ENCODE measurements at places on chromosomes 16 and 17. TPM values are rescaled to one million over a fixed set of nuclear protein-coding genes. Genes with fewer than 3 reads are reported as not detected.
A peak's percentile ranks its signal among the peaks of the same experiment; 100 is the strongest.

DNA sequence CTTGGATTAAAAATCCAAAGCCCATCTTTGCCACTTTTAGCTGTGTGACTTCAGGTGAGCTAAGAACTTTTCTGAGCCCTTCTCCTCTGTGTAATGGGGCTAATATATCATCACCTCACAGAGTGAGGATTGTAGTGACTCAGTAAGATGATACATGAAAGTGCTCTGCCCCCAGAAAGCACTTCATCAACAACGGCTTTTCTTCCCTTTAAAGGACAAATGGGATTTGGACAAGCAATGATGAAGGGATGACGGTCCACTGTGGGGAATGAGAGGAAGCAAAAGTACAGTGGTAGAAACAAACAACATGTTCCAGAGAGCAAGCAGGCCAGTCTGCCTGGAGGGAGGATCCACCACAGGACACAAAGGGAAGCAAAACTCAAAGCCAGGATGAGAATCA lies 14.3 kb upstream of the TMED6 start:
- DNase-seq: no peak

GRCh38 chr16:31400191-31400590 lies 7.1 kb downstream of the ITGAD start:
- DNase-seq: no peak

The ACSM3 gene
- 105 TPM for polyA plus RNA-seq

GRCh38 chr16:88073201-88073721 lies 122.0 kb downstream of the BANP start:
- DNase-seq: no peak

DNA sequence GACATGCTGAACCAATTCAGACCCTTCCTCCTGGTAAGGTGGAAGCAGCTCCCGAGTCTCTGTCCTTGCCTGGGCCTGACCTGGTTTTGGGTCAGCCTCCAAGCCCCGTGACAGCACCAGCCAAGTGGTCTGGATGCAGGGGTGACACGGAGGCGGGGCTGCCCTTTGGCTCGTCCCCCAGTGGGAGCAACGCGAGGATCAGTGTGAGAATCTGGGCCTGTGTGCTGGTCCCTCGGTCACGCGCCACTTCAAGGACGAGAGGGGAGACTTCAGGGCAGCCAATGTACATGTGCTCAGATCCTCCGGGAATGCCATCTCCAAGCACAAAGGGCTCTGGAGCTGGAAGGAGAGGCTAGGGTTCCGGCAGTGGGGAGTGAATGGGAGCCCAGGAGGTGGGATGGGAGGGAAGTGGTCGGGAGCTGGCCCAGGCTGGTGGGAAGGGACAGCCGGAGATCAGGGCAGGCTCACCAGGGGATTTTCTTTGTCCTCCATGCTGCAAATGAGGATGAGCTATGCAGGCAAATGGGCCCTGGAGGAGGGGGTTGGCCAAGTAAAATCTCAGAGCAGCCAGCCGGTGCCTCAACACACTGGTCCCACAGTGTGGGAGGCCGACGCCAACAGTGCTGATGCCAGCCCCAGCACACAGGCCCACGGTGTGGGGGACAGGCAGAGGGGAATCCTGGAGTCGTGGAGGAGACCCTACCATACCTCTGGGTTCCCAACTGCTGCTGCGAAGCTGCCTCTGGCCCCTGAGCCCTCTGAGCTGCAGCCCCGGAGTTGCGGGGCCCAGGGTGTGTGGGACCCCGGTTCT lies 4.2 kb upstream of the NDRG4 start:
- DNase-seq: no peak

DNA sequence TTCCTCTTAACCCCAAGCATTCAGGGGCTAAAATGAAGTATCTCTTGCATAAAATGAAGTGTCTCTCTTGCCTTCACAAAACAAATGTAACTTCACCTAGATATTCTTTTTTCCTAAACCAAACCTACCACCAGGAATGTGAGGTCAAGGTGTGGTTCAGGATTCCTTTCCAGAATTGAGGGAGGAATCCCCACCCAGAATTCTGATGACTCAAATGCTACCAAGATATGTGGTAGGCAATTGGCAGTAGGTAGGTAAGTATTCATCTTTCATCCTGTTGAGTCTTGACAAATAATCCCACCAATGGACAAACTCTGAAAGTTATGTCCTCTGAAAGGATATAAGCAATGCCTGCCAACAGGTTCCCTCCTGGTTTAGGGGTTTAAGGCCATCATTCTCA lies 26.2 kb downstream of the TRIM16 start:
- no peak for DNase-seq

The PCGF2 gene
- polyA plus RNA-seq: 86.4 TPM

DNA sequence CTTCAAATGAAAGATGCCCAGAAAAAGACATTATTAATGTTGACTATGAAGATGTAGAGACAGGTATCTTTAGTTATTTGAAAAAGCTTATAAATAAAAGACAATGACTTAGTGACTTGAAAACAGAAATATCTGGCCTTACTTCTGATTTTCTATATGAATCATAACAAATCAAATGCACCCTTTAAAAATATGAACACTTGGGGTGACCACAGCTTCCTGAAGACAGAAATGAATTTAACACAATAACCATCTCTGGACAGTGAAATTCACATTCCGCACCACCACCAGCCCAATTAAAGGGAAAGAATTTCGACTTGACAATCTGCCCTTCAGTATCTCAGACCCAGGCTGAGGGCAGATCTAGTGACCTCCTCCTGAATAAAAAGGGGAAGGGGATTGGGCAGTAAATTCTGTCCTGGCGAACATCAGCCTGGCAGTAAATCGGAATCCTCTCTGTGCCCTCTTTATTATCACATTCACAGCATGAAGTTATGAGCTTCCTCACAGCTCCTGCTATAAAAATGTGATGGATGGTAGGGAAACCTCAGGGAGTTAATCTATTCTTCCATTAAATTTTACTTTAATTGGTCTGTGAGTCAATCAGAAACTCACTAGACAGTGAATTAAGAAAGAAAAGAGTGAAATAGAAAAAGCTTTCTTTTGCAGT lies 131.5 kb downstream of the SNX11 start:
- DNase-seq: no peak

- no peak for DNase-seq
Observed at GRCh38 chr16:47916266-47916665, 239.5 kb downstream of the ABCC12 start.

The SPAG9 gene
- 119 TPM for polyA plus RNA-seq

The MT3 gene
- polyA plus RNA-seq: 1.9 TPM

DNA sequence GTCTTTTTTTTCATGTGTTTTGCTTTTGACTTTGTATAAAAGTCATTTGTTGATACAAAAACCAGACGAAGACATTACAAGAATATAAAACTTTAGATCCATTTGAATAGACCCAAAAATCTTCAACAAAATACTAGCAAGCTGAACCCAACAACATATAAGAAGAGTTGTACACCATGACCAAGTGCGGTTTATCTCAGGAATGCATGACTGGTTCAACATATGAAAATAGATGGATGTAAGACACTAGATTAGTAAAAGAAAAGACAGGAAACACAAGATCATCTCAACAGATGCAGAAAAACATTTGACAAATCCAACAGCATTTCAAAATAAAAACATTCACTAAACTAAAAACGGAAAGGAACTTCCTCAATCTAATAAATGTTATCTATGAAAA lies 69.0 kb downstream of the TBC1D16 start:
- no peak for DNase-seq

- DNase-seq: peak; percentile 80
Observed at GRCh38 chr16:89167425-89167941, 4.1 kb upstream of the CDH15 start.

- no peak for DNase-seq
Observed at GRCh38 chr16:87374313-87374712, 9.3 kb downstream of the FBXO31 start.

- no peak for DNase-seq
Observed at GRCh38 chr17:39271546-39271945, 45.8 kb upstream of the STAC2 start.

The WNT3 gene
- 2.3 TPM for polyA plus RNA-seq

The CRAMP1 gene
- 30.2 TPM for polyA plus RNA-seq

GRCh38 chr16:50573947-50574744 lies 25.9 kb downstream of the NKD1 start:
- no peak for DNase-seq

- DNase-seq: no peak
Observed at GRCh38 chr16:46606231-46606630, 14.9 kb downstream of the SHCBP1 start.

DNA sequence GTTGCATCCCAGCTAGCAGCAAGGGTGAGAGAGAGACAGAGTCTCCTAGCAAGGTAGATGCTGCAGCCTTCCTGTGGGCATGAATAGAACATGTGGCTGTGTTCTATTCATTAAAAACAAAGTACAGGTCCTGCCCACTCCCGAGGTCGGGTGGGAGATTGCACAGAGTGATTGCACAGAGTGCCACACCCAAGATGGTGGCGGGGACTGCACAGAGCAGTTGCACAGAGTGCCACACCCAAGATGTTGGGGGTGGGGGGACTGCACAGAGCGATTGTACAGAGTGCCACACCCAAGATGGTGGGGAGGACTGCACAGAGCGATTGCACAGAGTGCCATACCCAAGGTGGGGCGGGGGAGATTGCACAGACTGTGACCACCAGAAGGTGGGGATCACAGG lies 410.8 kb upstream of the EEF2KMT start:
- no peak for DNase-seq

GRCh38 chr17:72187556-72187955 lies 66.7 kb downstream of the SOX9 start:
- DNase-seq: no peak

The SLFN14 gene
- polyA plus RNA-seq: 0.17 TPM

- no peak for DNase-seq
Observed at GRCh38 chr16:72173997-72174396, 2.0 kb upstream of the PMFBP1 start.

The HBQ1 gene
- polyA plus RNA-seq: 1.2 TPM

DNA sequence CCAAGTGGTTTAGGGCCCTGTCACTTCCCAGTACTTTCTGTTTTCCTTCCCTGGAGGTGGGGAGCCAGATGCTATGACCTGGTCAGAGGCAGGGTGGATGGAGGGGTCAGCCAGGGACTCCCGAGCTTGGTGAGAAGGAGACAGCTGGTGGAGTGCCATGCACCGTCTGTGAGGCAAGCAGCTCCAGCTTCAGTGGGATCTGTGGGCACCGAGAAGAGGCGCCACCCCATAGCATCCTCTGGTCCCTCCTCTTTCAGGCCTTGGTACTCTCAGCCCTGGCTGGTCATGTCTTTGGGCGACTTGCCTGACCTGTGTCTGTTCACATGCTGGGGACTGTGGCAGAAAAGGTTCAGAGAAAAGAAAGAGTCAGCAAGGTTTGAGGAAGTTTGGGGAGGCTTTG lies 299.3 kb upstream of the N4BP1 start:
- DNase-seq: no peak

DNA sequence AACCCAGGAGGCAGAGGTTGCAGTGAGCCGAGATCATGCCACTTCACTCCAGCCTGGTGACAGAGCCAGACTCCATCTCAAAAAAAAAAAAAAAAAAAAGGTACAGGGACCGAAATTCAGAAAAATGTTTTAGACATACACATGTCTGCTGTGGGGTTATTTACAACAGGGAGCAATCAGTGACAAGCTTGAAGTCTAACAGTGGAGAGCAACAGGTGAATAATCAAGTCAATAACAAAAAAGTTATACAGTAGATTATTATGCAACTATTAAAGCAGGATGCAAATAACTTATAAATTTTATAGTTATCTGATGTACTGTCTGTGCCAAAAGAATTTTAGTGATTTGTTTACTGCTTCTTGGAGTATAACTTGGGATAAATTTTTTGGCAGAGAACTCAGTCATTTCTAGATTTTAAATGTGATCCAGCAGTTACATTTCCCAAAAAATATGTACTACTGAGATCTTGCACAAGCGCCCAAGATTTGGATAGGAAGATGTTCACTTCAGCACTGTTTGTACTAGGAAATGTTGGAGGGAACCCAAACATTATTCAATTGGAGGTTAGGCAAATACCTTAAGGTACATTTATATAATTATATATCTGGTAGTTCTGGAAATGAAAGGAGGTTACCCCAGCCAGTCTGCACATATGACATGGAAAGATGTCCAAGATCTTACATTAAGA lies 34.1 kb downstream of the EEF2K start:
- DNase-seq: no peak

GRCh38 chr17:18932360-18933055 lies 19.5 kb upstream of the SLC5A10 start:
- DNase-seq: no peak

DNA sequence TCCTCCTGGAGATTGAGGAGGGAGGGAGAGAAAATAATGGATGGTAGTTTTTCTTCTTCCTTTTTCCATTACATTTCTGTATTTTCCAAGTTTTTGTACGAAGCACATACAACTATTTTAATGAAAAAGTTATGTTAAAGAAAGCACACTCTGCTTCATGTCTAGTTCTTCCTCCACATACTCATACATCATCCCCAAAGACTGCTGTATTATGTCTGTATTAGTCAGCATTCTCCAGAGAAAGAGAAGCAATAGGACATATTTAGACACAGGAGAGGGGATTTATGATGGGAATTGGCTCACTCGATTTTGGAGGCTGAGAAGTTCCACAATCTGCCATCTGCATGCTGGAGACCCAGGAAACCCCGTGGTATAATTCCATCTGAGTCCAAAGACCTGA lies 10.1 kb upstream of the ACSM2A start:
- DNase-seq: no peak

DNA sequence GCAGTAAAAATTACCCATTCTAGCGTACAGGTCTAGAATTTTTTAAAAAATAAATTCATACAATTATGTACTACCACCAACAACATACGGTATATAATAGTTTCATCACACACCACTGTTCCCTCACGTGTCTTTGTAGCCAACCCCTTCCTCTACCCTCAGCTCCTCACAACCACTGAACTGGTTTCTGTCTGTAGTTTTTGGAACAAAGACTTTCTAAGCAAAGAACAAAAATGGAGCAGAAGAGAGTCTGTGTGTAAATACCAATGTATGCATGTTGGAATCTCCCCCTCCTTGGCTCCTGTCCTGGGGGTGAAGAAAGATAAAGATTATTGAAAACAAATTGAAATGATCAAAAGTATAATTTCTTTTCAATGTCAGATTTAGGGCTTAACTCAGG lies 31.9 kb upstream of the CCR7 start:
- no peak for DNase-seq

DNA sequence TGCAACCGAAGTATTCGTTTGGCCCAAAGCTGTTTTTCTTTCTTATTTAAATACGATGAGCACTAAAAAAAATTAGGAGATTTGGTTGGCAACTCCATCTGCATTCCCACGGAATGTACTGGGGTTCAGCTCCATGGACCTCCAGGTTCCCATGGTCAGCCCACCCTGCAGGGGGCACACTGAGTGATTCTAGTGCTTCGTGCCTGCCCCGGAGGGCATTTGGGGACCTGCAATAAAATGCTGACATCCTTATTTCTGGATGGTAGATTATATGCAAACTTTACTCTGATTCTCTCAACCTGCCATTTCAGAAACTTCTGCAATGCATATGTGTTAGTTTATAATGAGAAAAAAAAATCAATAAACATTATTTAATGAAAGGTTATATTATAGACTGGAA lies 339.4 kb downstream of the XYLT1 start:
- DNase-seq: no peak

- DNase-seq: no peak
Observed at GRCh38 chr17:47937941-47938340, 3.4 kb upstream of the PNPO start.

The MILR1 gene
- polyA plus RNA-seq: 2.0 TPM

The PRCD gene
- 2.7 TPM for polyA plus RNA-seq

Data from renal pelvis (tissue), 12 donors.